ENCODE measurements at places on chromosomes 16 and 17.

- no peak for DNase-seq
Observed at GRCh38 chr17:74810699-74811485, 34.7 kb upstream of the NAT9 start.

- DNase-seq: no peak
Observed at GRCh38 chr16:1040346-1040745, 32.2 kb upstream of the SSTR5 start.

DNA sequence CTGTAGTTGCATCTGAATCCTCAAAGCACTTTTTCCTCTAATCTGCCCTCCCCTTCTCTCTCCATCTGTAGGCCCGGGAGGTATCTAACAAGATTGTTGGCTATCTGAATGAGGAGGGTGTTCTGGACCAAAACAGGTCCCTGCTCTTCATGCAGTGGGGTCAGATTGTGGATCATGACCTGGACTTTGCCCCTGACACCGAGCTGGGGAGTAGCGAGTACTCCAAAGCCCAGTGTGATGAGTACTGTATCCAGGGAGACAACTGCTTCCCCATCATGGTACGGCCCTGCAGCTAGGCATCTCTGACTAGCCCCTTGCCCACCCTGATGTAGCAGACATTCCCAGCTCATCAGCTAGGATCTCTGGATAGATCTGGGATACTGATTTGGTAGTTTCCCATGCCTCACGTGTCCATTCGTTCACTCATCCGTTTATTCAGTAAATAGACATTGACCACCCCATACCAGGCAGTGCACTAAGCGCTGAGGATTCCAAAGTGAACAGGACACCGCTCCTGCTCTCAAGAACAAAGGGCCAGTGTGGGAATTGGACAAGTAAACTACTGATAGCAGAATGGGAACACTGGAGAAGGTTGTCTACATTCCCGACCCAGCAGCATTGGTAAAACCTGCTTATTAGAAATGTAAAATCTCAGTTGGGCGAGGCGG, 12.1 kb downstream of the LPO start:
- no peak for DNase-seq

- no peak for DNase-seq
Observed at GRCh38 chr17:68775969-68776368, 174.8 kb upstream of the FAM20A start.

GRCh38 chr16:65059406-65059980, 62.4 kb downstream of the CDH11 start:
- DNase-seq: no peak

DNA sequence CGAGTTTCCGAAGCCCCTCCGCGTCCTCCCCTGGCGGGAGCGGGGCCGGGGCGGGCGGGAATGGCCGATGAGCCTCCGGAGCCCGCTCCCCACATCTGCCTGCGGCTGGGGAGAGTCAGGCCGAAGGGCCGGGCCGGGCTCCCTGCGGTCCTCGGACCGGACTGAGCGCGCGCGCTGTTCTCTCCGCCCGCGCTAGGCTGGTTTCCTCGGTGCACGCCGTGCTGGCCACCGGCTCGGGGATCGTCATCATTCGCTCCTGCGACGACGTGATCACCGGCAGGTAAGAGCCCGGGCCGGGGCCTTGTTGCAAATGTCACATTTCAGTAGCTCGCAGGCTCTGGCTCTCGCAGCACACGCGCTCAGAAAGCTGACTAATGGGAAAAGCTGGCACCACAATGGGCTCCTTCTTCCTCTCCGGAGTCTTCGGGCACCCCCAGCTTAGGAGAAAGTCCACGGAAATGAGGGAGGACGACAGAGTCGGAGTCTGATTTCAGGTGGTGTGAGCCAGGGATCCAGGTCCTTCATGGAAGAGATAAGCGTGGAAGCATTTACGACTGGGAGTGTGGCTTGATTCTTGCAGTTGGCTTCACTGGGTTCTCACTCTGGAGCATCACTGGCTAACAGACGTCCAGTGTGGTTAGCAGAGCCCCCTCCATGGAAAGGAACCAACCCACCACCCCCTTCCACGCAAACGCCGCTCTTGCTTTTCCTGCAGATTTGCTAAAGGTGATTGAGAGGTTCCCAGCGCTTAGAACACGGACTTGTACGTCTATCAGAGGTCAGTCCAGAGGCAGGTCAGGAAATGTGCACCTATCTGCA, 715 bp downstream of the TLCD3A start:
- DNase-seq: no peak

GRCh38 chr16:86681031-86681756, 102.8 kb downstream of the FOXL1 start:
- DNase-seq: no peak

GRCh38 chr17:63686138-63686685, 13.7 kb downstream of the LIMD2 start:
- no peak for DNase-seq

DNA sequence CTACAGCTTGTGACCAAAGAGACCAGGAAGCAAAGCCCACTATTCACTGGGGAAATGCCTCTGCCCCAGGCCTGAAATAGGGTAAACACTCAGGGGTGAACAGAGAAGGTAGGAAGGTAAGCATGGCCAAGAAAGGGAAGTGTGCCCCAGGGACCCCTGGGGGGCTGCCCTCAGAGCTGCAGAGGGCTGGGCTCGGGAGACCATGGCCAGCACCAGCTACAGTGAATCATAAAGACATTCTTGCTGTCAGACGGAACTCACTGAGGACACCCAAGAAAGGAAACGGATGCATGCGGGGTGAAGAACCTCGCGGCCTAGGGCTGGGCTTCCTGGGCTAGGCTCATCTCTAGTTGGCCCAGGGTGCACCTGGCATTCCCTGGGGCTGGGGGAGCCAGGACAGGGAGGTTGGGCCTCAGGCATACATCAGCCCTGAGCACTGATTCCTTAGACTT, 9.6 kb downstream of the HIC1 start:
- no peak for DNase-seq

DNA sequence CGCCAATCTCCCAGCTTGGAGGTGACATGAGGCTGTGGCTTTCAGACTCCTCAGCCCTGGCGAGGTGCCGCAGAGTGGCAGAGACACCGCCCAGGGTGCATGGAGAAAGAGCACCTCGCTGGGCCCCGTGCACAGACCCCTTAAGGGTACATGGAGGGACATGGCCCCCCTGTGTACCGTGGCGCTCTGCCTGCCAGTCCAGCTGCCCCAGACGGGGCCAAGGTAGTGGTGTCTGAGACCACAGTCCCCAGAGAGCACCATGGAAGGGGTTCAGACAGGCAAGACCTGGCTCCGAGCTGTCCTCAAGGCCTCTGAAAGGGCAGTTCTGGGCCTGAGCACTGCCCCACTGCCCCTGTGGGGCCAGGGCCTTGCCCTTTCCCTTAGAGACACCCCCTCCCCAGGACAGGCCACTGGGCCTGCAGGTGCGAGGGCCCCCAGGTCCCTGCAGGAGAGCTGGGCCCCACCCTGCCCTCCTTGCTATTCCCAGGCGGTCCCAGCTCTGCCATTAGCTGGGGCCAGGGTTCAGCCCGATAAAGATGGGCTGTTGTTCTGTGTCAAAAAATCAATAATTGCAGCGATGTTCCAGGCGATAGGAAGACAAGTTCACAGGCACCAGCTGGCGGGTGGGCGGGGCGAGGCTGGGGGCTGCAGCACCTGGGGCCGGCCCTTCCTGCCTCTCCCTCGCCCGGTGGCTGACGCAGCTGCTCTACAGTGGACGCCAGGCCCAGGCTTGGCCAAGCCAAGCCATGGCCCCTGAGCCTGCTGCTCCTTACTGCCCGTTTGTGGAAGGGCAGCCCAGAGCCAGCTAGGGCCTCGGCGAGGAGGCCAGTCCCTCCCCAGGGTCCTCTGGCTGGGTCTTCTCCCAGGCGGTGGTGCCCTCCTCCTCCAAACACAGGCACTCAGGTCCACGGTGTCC, 51.7 kb downstream of the ZFPM1 start:
- DNase-seq: no peak

GRCh38 chr17:37841232-37841631, 83.0 kb upstream of the TBC1D3K start:
- DNase-seq: no peak

DNA sequence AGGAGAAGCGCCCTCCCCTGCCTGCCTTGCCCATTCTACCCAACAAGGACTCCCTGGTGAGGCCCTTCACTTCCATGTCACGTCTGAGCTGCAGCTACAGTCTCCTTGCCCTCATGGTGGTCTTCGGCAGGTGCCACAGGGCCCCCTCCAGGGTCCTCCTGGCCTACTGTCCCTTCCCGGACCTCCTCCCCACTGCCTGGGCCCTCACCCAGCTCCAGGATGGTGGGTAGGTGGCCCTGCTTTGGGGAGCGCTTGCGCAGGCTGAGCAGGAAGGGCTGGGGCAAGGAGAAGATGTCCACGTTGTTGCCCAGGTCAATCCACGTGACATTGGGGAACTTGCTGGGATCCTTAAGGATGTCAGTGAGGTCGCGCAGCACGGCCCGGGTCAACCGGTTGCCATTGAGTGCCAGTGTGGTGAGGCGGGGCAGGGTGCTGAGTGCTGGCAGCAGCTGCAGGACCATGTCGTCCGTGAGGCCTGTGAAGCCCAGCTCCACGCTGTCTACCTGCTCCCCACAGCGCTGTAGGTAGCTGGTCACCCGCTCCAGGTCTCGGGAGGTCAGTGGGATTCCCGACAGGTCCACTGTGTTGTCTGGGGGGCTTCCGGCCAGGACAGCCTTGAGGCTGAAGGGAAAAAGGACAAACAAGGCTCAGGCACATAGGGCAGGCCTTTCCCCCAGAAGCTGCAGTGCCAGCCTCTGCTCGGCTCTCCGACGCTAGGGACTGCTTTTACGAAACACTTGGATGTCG, 28.3 kb downstream of the TRPV2 start:
- DNase-seq: no peak

GRCh38 chr16:81796583-81797346, 17.7 kb downstream of the PLCG2 start:
- no peak for DNase-seq

DNA sequence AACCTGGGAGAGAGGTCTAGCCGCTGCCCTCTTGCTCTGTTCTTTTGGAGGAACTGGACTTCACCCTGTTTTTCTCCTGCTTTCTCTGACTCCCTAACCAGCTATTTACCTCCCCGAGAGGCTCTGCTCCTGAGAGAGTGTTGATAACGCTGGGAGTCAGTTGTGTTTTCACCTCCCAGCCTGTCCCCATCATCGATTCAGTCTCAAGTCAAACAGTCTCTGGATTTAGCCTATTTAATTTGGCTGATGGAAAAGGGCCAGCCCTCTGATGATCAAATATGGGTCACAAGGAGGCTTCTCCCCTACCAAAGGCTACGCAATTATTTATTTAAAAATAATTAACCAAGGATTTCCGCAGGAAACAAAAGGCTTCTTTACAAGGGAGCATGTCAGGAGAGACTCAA, 31.8 kb downstream of the HNF1B start:
- DNase-seq: no peak

- DNase-seq: no peak
Observed at GRCh38 chr16:81275064-81275532, 36.6 kb downstream of the BCO1 start.

DNA sequence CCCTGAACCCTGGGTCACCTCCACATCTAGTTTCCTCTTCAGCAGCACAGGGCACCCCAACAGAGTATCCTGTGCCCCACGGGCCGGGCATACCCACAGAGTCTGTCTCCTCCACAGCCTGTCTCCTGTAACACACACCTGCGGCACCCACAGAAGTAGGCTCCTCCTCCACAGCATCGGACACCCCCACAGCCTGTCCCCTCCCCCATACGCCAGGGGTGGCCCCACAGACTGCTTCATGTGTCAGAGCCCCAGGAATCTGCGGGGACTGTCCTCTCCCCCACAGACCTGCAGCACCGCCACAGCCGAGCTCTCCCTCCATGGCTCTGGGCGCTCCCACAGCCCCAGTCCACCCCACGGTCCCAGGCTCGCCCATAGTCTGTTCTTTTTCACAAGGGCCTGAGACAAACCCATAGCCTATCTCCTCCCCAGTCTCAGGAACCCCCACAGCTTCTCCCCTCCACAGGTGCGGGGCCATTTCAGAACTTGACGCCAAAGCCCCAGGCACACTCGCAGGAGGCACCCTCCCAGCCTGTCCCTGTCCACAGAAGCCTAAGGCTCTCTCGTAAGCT, 1.4 kb downstream of the KIAA0753 start:
- DNase-seq: no peak

GRCh38 chr17:58207451-58207850, 11.6 kb downstream of the MKS1 start:
- no peak for DNase-seq

DNA sequence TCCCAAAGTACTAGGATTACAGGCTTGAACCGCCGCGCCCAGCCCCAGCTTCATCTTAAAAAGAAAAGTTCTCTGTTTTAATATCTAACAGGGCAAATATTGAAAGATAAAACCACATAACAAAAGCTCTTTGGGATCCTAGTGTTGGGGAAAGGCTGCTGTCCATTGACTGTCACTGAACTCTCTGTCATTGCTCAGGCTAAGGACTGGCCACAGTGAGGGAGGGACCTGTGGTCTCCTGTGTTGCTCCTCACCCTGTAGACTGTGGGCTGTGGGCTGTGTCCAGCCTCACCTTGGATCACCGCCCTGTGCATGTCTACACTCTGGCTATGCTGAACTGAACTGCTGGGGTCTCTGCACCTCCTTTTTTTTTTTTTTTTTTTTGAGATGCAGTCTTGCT, 11.3 kb upstream of the PYDC1 start:
- DNase-seq: no peak

DNA sequence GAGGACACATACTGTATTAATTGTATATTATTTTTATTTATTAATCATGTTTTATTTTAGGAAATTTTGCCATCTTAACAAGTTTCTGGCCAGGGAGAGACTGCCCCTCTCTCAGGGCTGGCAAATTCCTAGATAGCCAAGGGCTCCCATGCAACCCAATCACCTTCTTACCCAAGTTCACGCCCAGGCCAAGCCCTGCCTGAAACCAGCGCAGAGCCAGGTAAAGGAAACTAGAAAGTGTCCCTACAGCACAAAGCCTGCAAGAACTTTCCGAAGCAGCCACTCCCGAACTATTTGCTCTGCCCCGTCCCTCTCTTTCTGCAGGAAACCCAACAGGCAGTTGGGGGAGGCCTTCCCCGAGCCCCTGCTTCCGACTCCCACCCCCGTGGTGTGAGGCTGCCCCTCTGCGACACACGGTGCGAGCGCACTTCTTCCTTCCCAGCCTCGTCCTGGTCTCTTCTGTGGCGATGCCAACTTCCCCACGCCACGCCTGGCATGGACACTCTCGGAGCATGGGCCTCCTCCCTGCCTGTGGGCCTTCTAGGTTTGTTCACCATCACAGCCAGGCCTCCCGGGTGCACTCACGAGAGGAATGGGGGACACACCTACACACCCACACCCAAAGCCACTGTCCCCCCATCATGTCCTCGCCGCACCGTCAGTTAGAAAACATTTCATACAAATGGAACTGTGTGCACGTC, 100.4 kb downstream of the ZNF778 start:
- DNase-seq: no peak

Measured in activated effector memory CD4-positive, alpha-beta T cell treated with Interleukin-2 at 50 U/mL for 16 hours (primary cell).